ENCODE measurements at places on chromosomes 11 and 22.

- DNase-seq: peak; percentile 15
Measured at GRCh38 chr11:105000797-105001196, 22.2 kb downstream of the CASP5 start.

- no peak for DNase-seq
Measured at GRCh38 chr11:74091549-74091948, 79.3 kb downstream of the C2CD3 start.

DNA sequence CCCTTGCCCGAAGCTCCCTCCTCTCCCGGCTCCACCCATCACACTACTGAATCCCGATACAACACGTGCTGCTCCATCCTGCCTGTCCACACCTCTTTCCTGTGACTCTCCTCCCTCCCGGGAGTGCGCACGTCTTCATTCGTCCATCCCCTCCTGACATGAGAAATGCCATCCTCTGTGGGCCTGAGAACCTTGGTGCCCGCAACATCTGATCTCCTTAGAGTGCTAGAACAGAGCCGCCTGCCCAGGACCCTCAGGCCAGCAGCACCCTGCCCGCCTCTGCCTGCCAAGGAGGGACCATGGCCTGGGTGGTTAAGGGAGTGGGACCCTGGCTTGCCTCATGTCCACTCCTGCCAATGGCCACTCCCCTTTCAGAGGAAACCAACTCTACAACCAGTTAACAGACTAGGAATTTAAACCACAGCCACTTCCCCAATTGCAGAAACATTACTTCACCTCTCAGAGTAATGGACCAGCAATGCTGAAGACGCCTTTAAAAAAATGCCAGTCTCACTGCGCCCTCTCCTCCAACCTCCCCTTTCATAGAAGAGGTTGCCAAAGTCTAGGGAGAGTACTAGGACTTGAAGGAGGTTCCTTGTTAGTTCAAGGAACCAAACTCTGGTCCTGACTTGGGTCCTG lies 466.3 kb downstream of the OPCML start:
- no peak for DNase-seq

DNA sequence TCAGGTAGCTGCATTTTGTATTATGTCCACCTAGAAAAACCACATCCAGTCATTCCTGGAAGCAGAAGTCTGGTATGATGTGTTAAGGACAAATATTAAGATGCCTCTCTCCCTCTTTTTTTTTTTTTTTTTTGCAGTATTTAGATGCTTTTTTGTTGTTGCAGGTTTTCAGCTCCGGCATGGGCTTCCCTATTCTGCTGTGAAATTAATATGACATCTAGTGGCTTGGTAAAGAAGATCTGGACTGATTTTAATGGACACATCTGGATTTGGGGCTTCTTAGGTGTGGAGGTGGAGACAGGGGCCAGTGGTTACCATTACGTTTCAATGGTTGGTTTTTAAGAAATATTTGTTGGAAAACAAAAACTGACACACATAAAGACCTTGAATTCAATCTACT lies 47.5 kb upstream of the RASSF10 start:
- no peak for DNase-seq

- no peak for DNase-seq
Measured at GRCh38 chr11:126680131-126680530, 320.4 kb downstream of the KIRREL3 start.

DNA sequence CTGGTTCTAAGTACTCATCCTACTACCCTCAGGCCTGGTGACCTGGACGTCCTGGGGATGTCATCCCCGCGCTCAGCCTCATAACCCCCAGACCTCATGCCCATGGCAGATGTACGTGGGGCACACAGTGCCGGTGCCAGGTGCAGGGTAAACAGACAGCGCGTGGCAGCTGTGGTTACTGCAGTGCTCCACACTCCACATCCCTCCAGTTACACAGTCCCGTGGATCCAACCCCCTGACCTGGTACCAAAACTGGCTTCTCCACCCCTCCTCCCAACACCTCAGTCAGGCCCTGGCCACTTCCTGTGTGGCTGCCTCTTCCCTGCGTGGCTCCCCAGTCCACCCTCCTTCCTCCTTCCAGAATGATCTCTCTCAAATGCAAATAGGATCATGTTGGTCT lies 95.2 kb downstream of the DSCAML1 start:
- DNase-seq: no peak

- DNase-seq: no peak
Measured at GRCh38 chr11:46281371-46281831, 3.9 kb downstream of the CREB3L1 start.

- DNase-seq: no peak
Measured at GRCh38 chr22:46900549-46900948, 138.1 kb downstream of the TBC1D22A start.

DNA sequence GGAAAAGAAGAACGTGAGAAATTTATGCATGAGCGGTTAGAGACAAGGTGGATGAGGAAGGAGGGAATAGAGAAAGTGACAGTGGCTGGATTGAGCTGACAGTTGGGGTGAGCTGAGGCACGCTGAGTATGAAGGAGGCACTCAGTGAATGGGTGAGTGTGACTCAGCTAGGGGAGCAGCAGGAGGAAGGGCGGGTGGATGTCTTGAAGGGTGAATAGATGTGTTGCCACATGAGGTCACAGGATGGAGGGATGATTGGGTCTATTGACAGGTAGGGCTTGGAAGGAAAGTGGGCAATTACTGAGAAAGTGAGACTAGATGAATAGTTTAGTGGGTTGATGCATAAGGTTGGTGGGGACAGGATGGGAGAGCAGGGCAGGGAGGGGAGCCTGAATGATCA lies 8.0 kb downstream of the IFITM10 start:
- DNase-seq: no peak
